Activated CD8-positive, alpha-beta memory T cell treated with anti-CD3 and anti-CD28 coated beads for 1 hour (primary cell): ENCODE measurements at places on chromosomes 2 and 18.

GRCh38 chr18:10789180-10789579 is 263.4 kb downstream of the NAPG start:
- no peak for DNase-seq

- DNase-seq = no peak
Observed at GRCh38 chr2:86350751-86351150, 13.3 kb upstream of the REEP1 start.

GRCh38 chr2:221198309-221198708 is 373.8 kb downstream of the EPHA4 start:
- DNase-seq = no peak

GRCh38 chr18:48544661-48545415 is 6.0 kb downstream of the CTIF start:
- DNase-seq = no peak

GRCh38 chr2:191202881-191203397 is 42.3 kb upstream of the MYO1B start:
- DNase-seq = no peak

DNA sequence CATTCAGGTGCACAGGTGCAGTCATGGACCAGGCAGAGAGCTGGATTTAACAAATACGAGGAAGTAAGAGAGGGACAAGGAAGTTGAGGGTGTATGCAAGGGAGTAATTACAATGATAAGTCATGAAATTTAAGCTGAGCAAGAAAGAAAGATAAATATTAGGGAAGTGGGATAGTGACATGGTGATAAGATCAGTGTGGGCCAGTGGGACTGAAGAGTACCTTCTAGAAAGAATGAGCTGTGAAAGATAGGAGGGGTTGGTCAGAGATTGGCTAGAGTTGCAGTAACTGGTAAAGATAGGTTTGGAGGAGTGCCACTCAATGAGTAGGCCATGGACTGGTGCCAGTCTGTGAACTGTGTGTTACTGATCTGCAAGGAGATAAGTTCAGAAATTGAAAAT is 200.8 kb upstream of the SIX3 start:
- no peak for DNase-seq

GRCh38 chr2:37614061-37614738 is 57.2 kb downstream of the CDC42EP3 start:
- DNase-seq = no peak

DNA sequence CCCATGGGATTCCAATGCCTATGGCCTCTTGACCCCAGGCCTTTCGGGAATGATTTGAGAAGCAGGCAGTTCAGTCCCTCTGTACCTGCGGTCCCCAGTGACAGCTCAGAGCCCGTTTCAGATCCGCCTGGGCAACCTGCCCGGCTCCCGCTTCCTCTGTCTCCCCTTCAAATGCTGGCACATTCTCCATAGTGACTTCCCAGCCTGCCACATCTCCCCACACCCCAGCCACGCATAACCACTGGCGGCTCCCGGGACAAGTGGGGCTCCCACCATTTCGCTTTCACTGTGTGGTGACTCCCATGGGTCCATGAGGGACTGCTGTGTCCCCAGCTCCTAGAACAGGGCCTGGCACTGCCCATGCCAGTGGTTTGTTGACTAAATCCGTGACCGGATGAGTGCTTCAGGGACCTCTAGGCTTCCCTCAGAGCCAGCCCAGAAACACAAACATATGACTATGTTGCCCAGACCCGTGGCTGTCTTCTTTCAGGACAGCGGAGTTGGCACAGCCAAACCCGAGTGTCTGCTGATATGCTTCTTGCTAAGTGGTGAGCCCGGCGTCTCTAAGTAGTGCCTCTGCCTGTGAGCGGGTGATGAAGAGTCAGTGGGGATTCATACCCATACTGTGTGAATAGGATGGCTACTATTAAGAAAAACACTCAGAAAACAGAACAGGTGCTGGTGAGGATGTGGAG is 91.2 kb downstream of the GLI2 start:
- no peak for DNase-seq

- DNase-seq = no peak
Observed at GRCh38 chr18:35432565-35433001, 55.4 kb upstream of the ZNF396 start.

GRCh38 chr2:154455866-154456265 is 242.6 kb upstream of the KCNJ3 start:
- no peak for DNase-seq

GRCh38 chr2:74005786-74006185 is 21.1 kb downstream of the TET3 start:
- no peak for DNase-seq

DNA sequence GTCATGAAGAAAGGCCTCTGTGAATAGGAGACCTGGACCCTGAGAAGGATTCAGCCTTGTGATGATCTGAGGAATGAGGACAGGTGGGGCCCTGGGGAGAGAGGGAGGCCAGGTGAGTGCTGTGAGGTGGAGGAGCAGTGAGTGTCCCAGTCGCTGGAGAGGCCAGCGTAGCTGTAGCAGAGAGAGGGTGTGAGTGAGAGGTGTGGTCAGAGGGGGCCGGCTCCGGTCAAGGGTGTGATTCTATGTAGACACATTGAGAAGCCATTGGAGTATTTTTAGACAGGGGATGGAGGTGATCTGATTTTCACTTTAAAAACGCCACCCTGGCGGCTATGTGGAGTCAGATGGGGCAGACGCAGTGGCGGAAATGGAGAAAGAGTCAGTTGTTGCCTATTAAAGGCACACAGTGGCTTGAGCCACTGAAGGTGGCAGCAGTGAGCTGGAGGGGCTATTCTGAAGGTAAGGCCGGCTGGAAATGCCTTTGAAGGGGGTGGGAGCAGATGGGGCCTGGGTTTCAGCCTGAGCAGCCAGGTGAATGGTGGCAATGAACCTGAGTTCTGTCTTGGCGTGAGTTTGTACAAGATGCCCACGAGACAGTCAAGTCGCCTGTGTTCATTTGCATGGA is 55.6 kb downstream of the GREB1 start:
- no peak for DNase-seq

DNA sequence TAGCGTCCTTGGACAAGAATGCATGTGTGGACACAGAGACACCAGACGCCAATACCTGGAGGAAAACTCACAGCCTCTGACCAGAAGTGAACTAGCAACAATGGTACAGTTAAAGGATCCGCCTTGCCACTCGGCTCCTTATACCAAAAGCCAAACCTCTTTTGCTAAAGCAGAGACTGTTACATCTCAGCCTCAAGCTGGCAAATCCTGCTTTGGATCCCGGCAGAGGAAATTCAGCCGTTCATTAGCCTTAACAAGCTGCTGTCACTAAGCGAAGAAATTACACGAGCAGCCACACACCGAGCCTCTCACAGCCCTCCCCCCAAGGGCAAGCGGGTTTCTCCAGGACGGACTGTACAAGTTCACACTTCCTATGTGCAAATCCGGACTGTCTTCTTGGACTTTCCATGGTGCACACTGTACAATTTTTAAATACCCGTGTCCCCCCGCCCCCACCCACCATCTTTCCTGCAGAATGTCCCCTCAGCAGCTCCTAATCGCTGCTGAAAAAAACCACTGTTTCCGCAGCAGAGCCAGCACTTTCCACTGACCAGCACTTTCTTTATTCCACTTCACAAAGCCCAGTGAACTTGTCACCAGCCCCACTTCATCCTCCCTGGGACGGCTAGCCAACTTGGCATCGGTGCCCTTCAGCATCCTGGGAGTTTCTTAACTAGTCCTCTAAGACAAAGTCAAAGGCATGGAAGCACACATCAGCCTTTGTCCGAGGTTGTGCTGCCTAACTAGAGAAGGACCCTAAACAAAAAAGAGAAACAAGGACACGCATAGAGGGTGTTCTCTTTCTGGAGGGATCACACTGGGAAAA is 1.5 kb downstream of the KLF7 start:
- DNase-seq = no peak

DNA sequence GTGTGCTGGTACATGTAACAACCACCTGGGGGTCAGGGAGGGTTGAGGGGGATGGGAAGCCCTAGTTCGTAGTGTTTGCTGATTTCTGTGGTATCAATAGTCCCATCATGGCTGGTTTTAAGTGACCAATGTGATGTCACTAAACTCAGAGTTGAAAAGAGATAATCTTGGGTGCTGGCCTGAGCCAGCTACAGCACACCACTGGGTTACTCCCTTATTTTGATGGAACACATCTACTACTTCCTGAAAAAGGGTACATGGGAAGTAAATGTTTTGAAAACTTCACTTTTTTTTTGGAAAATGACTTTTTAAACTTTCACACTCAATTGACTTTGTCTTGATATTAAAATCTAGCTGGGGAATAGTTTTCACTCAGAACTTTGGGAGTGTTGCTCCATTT is 87.0 kb upstream of the CXCR4 start:
- no peak for DNase-seq

DNA sequence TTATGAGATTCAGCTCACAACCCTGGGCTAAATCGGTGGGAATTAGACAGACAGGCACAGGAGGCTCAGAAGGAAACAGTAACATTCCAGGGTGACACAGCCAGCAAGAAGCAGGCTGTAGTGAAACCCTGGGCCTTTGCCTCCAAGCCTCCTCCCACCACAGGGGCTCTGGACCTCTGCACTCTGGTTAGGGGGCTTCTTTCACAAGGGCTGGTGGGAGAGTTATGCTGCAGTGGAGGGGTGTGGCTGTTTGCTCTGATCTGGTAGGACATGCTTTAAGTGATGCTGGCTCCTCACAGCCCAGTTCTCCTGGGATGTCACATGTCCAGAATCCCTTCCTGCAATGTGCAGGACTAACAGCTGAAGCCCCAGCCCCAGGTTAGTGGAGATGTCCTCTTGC is 109.9 kb downstream of the TGFA start:
- no peak for DNase-seq

DNA sequence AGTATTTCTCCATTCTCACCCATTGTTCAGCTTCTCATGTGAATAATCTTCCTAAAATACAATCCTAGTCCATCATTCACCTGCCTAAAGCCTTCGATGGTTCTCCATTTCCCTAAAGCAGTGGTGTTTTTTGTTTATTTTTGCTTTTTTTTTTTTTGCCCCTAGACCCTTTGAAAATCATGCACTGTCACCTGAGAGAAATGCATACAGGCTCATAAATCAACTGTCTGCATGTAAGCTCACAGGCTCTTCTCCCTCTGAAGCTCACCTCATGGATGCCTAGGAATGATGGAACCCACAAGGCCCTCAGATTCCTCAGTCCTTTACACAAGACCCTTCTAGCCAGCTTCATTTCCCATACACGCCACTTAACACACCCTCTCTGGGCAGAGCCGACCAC is 31.5 kb downstream of the B4GALT6 start:
- DNase-seq = no peak

GRCh38 chr2:240922982-240923537 is 16.9 kb downstream of the CROCC2 start:
- no peak for DNase-seq

GRCh38 chr2:155456222-155456621 is 757.7 kb downstream of the KCNJ3 start:
- no peak for DNase-seq

GRCh38 chr2:152098496-152099366 is at the start of gene CACNB4:
Gene CACNB4 (minus strand): TSS chr2:152099044.
- DNase-seq = no peak

DNA sequence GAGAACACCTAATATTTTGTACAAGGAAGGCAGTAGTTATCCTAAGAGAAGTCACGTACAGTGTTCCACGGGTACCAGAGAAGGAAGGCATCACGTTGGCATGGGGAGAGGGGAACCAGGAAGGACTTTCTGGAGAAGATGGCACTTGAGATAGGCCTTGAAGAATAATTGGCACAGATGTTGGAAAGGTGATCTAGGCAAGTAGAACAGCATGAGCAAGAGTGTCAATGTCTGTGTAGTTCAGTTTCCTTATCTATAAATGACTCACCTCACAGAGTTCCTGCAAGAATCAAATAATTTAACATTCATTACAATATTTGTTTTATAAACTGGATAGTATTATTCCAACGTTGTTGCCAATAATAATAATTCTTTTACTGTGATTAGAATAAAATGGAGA is 48.3 kb upstream of the BZW1 start:
- no peak for DNase-seq

- DNase-seq = no peak
Observed at GRCh38 chr2:54866868-54867267, 143.4 kb downstream of the EML6 start.

DNA sequence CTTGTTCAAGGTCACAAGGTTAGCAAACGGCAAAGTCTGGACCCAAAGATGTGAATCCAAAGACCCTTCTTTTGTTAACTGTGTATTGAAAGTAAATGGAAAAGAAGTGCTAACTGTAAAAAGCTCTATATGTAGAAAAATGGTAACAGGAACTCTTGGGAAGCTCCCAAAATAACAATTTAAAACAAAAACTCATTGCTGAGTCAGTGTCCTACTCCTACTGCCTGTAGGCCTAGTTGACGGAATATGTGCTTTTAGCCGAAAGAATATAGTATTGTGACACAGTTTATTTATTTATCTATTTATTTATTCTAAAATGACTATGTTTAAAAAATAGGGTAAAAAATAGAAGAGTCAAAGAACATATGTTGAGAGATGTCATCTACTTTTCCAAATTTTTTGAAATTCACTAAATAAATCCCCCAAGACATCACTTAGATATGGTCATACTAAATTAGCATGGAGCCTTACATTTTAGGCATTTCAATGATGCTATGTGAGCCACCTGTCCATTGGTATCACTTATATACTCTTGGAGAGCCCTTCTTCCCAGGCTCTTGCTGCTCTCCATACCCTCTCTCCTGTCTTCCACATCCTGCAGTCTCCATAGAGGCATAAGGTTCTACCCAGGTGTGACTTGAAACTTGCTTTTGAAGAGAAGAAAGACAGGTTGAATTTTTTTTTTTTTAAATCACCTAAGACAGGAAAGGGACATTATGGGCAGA is 13.7 kb downstream of the COL5A2 start:
- no peak for DNase-seq

GRCh38 chr2:73289304-73289703 is 4.0 kb downstream of the EGR4 start:
- no peak for DNase-seq

DNA sequence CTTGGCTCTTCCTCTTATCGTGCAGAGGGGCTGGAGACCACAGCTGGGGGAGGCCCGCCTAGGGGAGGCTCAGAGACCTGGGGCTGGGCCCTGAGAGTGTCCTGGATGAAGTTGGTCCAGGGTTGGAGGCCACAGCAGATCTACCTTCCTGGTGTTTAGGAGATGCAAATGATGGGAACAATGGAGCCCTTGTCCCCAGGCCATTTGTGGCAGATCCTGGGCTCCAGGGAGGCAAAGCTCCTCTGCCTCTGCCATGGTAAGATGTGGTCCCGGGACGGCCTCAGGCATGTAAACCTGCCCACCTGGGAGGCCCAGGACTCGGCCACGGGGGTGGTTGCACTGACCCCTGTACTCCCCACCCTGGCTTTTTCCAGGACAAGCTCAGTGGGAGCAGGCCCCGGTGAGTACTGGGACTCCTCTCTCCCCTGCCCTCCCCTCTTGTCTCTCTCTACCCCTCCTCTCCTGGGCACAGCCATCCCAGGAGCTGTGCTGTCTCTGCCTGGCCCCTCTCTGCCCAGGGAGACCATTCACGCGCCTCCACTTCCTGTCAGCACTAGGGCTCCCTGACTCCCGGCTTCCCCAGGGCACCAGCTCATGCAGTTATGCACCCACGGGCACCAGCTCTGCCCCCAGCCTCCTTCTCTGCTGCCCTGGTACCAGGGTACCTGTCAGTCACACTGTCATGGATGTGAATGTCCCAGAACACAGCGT is 10.9 kb downstream of the SH2D6 start:
- no peak for DNase-seq

GRCh38 chr2:19864381-19864780 is 37.4 kb downstream of the TTC32 start:
- no peak for DNase-seq

- DNase-seq = no peak
Observed at GRCh38 chr18:26656944-26657536, 108.7 kb upstream of the KCTD1 start.
